ENCODE measurements at places on chromosomes 2 and 18.

- peak; percentile 75 for DNase-seq
Measured at GRCh38 chr2:204260162-204260877, 285.0 kb upstream of the PARD3B start.

DNA sequence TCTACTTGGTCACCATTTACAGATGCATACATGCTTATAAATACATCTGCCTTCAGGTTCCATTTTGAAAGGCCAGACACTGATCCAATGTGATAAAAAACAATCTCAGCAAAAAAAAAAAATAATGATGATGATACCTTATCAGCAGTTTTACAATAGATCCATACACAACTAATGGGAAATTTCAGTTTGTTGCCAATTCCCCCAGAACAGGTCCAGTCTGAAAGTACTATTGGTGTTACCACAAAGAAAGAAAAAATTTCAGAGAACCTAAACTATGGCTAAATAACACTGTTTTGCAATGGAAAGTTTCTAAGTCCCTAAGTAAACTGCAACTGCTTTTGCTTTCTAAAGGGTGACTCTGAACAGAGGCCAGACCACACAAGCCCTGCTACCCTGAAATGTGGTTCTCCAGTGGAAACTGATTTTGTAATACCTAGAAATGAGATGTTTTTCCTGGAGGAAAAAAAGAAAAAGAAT lies 54.1 kb downstream of the LPIN2 start:
- DNase-seq, result no peak

- DNase-seq, result no peak
Measured at GRCh38 chr2:186751790-186752189, 57.9 kb downstream of the FAM171B start.

DNA sequence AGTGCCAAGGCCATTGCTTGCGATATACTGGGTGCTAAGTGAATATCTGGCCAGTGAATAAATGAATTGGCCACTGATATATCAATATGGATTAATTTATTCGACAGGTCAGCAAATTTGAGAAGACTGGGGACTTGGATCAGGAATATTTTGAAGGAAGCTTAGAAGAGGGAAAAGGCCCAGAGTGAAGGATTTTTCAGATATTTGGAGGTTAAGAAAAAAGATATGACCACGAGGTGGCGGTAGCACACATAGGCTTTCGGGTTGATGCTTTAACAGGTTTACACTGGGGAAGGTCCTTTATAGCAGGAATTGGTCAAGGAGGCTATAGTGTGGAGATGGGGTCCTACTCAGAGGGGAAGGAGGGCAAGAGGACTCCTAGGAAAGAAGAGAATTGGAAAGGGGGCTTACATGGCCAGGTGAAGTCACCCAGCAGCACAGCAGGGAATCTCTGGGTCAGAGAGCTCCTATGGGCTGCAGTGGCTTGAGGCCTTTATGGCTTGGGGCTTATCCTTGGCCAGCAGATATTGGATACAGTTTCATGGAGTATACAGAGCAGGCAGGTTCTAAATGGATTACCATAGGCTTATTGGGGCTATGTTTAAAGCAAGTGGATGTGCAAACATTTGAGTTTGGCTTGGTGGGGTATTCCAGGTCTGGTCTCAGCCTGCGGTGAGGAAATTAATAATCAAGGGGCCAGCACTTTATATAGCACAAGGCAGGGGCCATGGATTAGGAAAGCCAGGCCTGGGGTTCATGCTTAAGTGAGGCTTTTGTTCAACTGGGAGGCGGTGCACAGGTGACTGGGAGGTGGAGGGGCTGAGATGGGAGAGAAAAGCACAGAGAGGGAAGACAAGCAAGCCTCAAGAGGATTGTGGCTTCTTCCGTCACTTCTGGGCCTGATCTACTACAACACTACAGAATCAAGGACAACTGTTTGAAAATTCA lies 9.7 kb downstream of the IL1RN start:
- DNase-seq, result peak; percentile 27

GRCh38 chr2:208062961-208063360 lies 37.6 kb upstream of the PLEKHM3 start:
- no peak for DNase-seq

GRCh38 chr18:32157580-32157979 lies 32.3 kb upstream of the MEP1B start:
- DNase-seq, result no peak

DNA sequence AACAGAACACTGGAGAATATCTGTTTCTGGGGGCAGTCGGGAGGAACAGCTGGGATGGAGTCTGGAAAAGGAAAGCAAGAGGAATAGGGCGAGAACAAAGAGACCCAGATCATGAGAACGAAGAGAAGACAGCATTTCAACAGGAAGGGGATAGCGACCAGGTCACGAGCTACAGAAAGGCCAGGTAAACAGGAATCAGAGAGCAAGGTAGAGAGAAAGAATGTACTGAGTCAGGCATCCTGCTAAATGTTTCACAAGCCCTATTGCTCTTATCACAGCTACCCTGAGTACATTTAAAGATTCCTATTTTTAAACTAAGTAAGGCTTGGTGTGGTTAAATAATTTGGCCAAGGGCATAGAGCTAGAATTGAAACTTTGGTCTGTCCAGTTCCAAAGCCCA lies 254.9 kb upstream of the RAB12 start:
- DNase-seq, result no peak

DNA sequence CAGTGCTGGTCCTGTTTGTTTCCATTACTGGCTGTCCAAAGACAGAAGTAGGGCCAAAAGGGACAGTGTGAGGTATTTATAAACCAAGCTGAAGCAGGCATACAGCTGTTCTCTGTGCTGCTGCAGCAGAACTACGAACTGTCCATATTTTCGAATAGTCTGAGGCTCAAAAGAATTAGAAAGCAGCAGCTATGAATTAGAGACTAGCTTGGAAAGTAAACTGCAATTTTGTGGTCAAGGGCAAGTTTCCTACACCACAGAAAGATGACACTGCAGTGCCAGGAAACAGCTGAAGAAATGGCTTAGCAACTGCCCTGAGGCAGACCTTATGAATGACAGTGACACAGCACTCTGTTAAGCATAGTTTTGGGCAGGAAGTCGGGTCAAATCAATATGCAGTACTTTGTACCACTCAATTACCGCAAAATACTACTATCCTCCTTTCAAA lies 125.3 kb downstream of the TMEM131 start:
- DNase-seq, result no peak

GRCh38 chr2:197349699-197350098 lies 39.1 kb upstream of the ANKRD44 start:
- no peak for DNase-seq

DNA sequence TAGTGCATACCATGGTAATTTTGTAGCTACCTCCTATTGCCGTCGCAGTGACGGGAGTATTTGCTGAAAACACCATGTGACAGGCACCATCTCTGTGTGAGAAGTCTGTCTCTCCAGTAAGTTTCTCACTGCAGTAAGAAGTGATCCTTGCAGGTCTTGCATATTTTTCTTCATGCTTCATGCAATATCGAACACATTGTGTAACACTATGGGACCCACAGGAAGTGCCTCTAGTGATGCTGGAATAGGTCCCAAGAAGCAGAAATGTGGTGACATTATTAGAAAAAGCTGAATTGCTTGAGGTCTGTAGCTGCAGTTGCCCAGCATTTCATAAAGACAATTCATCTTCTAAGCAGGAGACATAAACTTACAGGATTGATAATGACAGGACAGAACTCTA lies 167.6 kb downstream of the DCDC2C start:
- no peak for DNase-seq

DNA sequence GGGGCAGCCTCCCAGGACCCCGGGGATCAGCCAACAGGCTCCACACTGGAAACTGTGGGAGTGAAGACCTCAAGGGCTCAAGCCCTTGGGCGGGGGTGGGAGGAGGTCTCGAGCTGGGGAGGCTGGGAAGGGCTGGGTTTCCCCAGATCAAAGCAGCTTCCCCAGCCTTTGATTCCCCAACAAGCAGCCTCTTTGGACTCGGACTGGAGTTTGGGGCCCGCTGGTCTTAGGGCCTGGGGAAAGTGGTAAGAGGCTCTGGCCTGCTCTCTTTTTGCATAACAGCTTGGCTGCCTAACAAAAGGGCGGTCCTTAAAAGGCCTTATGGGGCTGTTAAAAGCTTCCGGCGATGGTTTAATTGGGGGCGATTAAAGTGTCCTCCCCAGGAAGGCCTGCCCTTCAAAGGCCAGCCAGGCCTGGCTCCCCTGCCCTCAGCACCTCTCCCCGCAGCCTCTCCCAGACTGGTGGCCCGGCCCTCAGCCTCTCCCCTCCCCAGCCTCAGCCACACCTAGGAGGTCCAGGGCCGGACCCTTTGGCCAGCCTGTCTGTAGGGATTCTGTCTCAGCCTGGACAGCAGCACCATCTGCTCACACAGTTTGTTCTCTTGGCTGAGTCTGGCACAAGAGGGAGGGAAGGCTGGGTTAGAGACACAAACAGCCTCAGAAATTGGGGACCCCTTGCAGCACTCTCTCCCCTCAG lies 39.6 kb downstream of the ZFP36L2 start:
- DNase-seq, result no peak

GRCh38 chr2:234363011-234363487 lies 133.8 kb downstream of the ARL4C start:
- no peak for DNase-seq

GRCh38 chr2:117833911-117834310 lies 19.4 kb downstream of the DDX18 start:
- DNase-seq, result no peak

GRCh38 chr2:240319221-240319854 lies 116.1 kb upstream of the GPC1 start:
- no peak for DNase-seq

GRCh38 chr18:22844190-22844589 lies 88.9 kb upstream of the RBBP8 start:
- DNase-seq, result no peak

GRCh38 chr2:3078684-3079083 lies 298.9 kb downstream of the EIPR1 start:
- no peak for DNase-seq

DNA sequence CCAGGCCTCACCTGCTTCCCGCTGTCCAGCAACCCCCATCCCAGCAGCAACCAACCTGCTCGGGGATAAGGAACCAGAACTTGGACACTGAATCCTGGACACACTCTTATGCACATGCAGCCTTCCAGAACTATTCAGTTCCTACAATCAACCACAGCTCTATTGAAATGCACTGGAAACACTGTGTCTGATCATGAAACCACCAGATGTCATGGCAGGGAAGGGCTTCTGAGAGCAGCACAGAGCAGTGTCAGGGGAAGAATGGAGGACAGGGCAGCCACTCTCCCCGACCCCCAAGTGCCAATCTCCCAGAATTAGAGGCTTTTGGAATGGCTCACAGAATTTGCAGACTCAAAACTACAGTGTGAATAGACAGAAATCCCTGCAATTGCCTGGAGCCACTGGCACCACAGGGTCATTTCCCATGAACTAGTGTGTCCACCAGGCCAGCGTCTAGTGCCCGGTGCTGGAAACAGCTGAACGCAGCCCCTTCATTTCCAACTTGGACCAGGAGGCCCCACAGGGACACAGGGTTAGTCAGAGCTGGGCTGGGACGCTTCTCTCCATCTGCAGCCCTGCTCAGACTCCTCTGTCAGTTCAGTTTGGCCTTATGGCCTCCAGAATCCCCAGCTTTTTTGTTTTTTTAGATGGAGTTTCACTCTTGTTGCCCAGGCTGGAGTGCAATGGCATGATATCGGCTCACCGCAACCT lies 25.5 kb downstream of the MRPL35 start:
- DNase-seq, result no peak

DNA sequence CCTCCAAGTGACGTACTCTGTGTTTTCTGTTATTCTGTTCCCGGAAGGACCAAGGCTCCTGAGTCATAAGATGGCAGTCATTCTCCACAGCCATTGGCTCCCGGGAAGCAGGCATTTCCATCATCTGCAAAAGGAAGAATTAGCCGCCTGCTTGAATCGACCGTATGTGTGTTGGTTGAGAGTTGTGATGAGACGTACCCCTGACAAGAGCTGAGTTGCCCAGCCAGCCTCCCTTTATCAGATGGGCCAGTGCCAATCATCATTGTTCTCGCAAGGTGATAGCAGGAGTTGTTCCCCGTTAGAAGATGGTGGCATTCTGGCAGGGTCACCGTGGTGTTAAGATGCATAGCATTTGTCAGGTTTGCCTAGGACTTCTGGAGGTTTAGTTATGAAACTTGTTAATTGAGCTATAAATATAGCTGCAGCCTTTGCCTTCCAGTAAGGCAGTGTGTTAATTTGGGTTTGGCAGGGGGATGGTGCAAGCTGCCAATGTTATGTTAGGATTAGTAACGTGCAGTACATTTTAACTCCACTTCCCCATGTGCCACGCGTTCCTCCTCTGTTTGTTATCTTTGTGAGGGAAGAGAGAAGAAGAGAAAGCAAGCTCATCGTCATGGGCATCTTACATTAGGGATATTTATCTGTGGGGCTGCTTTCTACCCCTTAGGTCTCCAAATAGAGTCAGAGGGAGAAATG lies 652.7 kb upstream of the FANCL start:
- no peak for DNase-seq

DNA sequence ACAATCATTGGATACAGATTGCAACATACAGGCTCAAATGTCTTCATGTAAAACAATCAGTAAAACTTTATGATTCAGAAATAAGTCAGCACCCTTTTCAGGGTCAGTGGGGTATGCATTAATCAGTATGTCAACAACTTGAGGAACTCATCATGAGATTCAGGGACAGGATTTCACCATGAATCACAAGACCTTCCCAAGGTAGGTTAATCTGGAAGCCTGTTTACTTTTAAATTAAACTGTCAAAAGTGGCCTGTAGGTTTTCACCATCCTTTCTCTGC lies 104.8 kb downstream of the SP100 start:
- no peak for DNase-seq

DNA sequence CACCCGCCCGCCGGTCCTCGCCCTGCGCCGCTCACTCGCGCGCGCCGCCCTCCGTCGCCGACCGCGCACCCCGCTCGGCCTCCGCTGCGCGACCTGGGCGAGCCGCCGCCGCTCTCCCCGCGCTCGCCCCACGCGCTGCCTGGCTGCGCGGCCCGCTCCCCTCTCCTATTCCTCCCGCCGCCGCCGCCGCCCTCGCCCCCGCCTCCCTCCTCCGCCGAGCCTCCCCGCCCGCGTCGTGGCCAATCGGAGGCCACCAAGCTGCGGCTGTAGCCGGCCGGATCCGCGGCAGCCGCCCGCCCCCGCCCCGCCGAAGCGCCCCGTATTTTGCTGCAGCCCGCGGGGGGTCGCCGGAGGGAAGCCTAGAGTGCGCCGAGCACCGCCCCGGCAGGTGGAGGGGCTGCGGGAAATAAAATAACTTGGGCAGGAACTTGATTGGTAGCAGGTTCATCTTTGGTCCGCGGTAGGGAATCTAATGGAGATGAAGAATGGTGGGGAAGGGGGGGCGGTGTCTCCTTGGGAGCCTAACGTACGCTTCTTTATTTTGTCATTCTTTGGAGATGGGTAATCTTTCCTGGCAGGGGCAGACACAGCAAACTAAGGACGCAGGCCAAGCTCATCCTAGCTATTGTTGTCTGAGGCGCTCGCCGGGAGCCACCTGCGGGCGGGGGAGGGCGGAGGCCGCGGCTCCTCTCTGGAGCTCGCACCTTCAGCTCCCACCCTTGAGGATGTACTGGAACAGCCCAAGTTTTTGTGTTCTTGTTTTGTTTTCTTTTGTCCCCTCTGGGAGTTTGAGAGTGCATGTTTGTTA lies 1.1 kb upstream of the CDH2 start:
- DNase-seq, result peak; percentile 93

- DNase-seq, result no peak
Measured at GRCh38 chr2:128301501-128301966, 17.1 kb downstream of the HS6ST1 start.
